Activated CD8-positive, alpha-beta T cell treated with anti-CD3 and anti-CD28 coated beads, Interleukin-2, amount 10 ng/mL, durations not matched to agents 7 days and 5 days (primary cell): ENCODE measurements at places on chromosomes 13 and 19. TPM values are rescaled to one million over a fixed set of nuclear protein-coding genes. Genes with fewer than 3 reads are reported as not detected.

The RFPL4A gene
- total RNA-seq = not detected

The KLC3 gene
- not detected for total RNA-seq

The LSR gene
- 25.5 TPM for total RNA-seq

The KCNK6 gene
- 13.7 TPM for total RNA-seq

The CPAMD8 gene
- total RNA-seq = 0.11 TPM

The TTC9B gene
- not detected for total RNA-seq

The SHC2 gene
- total RNA-seq = not detected

DNA sequence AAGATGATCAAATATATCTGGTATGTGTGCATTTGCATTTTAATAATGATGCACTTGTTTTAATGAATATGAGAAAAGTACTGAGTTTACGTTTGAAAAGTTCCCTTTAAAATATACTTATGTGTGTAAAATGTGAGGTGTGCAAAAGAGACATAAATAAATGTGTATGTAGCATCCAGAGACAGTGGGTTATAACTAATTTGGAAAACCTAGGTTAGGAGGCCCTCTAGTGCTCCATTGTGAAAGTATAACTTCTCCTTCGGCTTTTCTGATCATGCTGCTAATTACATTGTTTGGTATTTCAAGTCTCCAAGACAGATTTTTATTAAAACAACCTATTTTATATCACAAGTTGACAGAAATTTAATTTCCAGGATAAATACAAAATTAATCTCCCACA, 30.1 kb downstream of the SCEL start:
- no peak for DNase-seq

DNA sequence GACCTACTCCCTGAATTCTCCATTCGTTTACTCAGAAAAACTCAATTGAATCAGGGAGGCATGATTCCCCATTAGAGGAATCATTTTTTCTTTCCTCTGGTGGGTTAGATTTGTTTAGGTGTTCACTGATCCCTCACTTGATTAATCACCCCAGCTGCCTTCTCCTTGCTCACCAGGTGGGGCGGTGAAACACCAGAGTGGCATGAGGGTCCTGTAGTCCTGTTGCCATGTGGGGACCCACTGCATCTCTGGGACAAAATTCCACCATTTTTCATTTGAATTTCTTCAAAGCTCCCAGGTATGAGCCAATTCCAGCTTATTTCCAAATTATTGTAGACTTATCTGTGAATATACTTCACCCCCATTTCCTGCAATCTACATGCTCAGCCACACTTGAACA, 462.7 kb upstream of the ZNF507 start:
- DNase-seq = no peak

DNA sequence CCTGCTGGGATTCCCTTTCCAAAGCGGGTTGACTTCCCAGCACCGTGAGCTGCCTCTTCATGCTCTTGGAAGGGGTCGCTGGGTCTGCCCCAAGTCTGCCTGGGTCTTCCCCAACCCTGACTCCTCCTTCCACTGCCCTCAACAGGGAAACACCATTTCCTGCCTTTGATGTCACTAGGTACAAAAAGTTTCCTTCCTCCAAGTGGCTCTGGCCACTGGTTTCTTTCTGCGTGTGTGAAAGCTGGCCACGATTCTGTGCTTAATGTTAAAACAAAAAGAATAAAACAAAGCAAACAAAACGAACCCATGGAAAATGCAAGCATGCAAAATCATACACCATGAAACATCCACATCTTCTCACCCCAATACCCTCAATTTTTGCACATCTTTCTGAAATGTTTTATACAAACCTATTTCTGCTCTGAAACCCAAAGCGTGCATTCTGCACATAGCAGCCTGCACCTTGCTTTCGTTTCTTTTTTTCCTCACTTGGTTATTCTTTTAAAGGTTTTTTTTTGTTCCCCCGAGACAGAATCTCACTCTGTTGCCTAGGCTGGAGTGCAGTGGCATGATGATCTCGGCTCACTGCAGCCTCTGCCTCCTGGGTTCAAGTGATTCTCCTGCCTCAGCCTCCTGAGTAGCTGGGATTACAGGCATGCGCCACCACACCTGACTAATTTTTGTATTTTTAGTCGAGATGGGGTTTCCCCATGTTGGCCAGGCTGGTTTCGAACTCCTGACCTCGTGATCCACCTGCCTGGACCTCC, 12.5 kb upstream of the TNFSF9 start:
- DNase-seq = peak; percentile 63

- no peak for DNase-seq
Observed at GRCh38 chr19:33668968-33669367, 47.2 kb downstream of the CHST8 start.

- no peak for DNase-seq
Observed at GRCh38 chr13:34421347-34421719, 520.7 kb upstream of the NBEA start.

- no peak for DNase-seq
Observed at GRCh38 chr13:79479882-79480281, 1.1 kb upstream of the NDFIP2 start.

DNA sequence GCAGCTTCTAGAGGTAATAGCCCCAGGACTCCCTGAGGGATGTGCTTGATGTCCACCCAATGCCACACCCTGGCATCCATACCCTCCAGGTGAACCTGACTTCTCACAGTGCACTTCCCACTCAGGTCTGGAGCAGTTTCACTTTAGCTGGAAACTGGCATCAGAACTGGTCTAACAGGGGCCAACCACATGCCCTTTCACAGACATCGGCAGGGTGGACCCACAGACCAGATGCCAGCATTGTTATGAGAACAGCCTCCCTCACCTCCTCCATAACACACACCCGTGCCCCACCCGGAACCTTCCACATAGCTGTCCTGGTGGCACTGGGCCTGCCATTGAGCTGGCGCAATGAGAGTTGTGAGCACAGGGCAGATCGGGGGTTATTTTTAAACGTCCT, 77.4 kb upstream of the GPR12 start:
- DNase-seq = no peak

- no peak for DNase-seq
Observed at GRCh38 chr19:47351548-47351947, 2.4 kb downstream of the DHX34 start.

GRCh38 chr19:1862068-1862423, 1.3 kb downstream of the KLF16 start:
- no peak for DNase-seq

DNA sequence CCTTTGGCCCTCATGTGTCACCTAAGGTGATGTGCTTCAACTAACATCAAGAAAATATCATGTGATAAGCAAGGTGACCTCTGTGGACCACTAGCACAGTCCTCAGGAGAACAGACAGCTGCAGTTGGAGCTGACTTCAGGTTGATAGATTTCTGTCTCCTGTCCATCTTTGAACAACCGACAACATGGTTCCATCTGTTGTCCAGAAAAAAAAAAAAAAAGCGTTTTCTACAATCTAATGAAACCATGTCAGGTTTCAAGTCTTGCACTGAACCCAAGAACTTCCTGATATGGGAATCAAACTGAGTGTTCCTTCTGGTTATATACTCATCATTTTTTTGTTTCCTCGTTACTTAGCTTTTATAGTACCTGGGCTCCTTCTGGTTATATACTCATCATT, 75.7 kb downstream of the LHFPL6 start:
- no peak for DNase-seq

- no peak for DNase-seq
Observed at GRCh38 chr13:84050536-84050935, 168.3 kb upstream of the SLITRK1 start.

DNA sequence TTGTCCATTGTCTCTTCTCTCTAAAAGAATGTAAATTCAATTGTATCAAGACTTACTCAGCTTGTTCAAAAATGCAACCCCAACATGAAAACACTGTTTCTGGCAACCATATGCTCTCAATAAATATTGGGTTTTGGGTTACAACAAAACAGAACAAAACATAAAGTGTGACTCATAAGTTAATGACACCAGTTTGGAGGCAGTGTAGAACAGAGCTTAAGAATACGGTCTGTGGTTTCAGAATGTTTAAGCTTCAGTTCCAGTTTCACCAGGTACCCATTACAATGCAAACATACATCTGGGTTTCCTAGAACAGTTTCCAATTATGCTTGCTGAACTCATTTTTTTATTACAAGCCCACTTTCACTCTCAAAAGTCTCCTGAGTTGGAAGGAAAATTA, 285.8 kb upstream of the PCDH9 start:
- DNase-seq = no peak

GRCh38 chr19:58554494-58555368, at the start of gene CHMP2A:
CHMP2A (minus strand) TSS chr19:58555105; CDS start chr19:58554212, 893 bp downstream.
- peak; percentile 98 for DNase-seq
